ENCODE measurements at places on chromosomes 4 and X.

GRCh38 chr4:182023469-182023868 is 219.7 kb upstream of the TENM3 start:
- no peak for DNase-seq

DNA sequence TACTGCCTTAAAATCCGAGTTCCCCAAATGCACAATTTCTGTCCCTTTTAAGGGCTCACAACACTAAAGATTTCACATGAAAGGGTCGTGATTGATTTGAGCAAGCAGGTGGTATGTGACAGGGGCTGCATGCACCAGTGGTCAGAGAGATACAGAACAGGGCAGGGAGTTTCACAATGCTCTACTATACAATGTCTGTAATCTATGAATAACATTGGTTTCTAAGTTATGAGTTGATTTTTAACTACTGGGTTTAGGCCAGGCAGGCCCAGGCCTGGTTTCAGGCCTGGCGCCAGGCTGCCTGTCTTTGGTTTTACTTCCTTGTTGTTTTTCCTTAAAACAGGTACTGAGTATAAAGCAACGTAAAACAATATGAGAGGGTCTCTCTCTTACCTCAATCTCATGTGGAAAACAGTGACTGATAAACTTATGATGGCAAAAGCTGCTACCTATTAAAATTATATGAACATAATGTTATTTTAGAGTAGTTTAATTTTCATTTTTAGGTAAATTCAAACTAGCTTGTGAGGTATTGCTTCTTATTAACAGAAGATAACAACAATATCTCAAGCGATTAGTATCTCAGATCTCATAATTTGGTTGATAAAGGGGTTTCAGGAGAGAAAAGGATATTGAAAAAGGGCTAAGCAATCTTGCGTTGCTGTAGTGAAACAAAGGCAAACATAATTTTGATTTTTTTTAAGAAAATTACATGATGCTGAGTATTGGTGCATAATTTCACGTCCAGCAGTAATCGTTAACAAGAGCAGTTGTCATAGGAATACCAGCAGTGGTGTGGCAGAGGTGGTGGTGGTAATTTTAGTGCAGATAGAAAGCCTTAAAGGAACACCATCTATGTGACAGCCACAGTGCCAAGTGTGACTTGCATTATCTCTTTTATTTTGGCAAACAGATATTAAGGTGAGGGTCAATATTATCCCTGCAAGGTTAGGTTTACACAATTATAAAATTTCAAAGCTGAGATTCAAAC is 944.4 kb upstream of the GRID2 start:
- no peak for DNase-seq

DNA sequence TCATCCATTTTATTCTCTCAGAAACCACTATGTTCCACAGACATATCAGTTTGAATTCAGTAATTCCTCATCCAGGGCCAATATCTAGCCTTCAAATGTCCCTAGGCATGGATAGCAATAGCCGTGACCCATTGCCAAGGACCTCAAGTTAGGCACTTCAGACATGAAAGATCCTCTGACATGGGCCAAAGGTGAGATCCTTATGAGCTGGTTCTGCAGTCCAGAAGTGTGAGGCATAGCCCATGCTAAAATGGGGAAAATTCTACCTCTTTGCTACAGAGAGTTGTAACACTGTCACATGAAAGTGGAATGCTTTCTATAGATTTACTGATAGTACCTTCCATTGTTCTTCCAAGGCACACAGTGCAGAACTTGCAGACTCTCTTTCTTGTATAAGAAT is 349.7 kb upstream of the GALNT7 start:
- no peak for DNase-seq

DNA sequence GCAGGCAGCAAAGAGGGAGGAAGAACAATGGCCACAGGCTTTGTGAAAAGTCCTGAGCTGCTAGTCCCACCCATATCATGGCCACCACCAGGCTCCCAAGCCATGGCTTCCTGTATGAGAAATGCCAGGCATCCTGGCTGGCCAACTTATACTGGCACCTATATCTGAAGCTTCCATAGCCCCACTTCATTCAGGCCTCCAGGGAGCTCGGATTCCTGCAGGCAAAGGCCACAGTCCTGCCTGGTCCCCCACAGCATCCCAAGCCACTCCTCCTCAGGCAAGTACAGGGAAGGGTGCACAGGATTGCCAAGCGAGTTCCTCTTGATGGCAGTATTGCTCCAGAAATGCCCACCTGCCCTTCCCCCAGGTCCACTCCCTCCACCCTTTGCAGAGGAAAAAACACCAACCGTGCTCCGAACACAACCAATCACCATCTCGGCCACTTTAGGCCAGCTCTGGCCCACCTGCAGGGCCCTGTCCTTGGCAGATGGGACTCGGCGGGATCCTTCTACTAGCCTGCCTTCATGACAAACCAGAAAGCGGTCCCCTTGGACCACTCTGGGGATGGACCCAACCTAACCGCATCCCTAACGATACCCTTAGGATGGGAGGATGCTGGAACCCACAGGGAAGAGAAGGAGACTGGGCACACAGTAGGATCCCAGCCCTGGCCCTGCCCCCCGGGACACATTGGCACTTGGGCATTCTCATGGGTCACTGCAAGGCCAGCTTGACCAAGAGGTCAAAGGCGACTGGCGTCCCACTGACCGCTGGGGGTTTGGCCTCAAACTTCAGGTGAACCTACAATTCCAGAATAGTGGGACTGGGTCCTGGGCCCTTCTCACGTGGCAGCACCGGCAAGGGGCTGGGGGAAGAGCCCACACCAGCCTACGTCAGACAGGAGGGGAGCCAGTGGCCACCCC is 220.4 kb upstream of the AGTR2 start:
- peak; percentile 97 for DNase-seq

- peak; percentile 37 for DNase-seq
These were observed 9.2 kb upstream of the IQSEC2 start for GRCh38 chrX:53290441-53291041.

DNA sequence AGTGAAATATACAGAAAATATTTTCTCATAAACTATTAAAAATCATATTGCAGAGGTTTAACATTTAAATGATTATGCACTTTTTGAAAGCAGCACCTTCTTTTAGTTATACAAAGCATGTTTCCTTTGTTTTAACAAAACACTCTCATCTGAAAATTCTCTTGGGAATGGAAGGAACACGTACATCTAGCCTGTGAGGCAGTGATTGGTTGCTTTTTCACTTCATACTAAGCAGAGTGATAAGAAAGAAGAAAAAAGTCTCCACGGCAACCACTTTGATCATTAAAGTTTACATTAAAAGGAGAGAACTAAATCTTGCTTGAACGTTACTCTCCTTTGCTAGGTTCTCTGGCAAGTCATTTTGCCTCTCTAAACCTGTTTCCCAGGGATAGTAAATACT is 41.7 kb upstream of the H2AZ1 start:
- DNase-seq, result no peak

- peak; percentile 26 for DNase-seq
These were observed 1.1 kb upstream of the TLR3 start for GRCh38 chr4:186067757-186068385.

DNA sequence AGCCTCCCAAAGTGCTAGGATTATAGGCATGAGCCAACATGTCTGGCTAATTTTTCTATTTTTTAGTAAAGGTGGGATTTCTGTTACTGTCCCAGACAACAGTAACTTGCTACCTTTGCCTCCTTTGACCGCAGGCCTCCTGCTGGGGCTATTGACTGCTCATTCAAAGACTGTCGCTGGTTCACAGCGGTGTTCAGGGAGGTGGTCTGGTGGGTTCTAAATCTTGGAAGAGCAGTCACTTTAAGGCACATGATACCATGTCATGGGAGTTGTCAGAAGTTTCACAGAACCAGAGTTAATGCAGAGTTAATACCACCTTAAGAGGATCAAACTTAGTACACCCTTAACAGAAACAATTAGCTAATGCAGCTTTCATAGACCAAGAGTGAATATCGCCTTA is 3.8 kb downstream of the ASMT start:
- no peak for DNase-seq

DNA sequence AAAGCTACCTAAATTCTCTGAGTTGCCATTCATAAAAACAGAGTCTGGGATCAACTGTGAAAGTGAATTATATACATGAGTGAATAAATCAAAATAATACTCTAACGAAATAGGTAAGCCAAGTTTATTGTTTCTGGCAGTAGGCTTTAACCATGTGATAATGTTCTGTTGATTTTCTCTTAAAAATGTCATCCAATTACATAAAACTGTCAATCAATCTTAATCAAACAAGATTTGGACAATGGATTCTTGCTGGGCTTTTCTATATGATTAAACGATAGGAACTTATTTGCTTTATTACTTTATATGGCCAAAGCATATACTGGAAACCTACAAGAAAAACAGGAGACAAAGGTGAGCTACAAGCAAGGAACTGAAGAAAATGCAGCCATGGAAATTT is 148.8 kb downstream of the INPP4B start:
- DNase-seq, result no peak

DNA sequence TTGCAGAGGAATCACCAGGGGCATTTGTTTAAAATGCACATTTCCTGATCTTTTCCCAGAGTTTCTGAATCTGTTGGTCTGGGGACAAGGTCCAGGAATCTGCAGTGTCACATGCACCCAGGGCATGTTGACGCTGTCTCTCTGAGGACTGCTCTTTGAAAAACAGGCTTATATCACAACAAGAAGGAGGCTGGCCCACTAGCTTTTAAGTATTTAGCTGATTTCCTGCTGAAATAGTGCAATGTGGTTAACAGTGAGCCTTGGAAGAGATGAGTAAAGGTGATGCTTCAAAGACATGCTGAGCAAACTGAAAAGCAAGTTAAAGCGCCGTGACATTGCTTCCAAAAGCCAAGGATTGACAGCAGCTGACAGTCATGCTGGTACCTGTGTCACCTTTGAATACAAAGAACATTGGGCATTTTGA is 18.6 kb upstream of the SEPSECS start:
- DNase-seq, result no peak

DNA sequence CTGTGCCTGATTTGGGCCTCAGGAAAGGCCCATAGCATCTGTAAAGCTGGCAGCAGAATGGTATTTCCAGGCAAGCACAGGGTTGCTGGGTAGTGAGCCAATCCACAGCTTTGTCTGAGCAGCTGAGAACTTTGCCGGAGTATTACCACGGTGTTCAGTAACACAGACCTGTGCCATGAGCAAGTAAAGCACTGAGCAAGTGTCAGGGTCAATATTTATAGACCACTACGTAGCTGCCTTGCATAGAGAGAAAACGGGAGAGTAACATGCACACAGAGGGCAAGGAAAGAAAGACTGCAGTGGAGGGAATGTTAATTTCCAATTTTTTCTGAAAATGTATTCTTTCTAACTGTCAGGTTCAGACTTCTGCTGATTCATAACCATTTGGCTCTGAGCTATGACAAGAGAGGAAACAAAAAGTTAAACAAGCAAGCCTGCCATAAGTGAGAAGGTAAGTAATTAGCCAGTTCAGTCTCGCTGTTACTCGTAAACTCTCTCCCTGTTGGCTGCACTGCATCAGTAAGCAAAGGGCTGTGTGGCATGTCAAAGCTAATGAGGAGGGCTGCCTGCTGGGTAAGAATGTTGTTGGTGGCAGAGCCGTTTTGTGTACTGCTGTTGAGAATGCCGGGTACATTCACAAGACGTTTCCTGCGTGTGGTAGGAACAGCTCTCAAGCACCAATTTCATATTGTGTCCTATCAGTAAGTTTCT is 238.1 kb downstream of the BMPR1B start:
- no peak for DNase-seq

DNA sequence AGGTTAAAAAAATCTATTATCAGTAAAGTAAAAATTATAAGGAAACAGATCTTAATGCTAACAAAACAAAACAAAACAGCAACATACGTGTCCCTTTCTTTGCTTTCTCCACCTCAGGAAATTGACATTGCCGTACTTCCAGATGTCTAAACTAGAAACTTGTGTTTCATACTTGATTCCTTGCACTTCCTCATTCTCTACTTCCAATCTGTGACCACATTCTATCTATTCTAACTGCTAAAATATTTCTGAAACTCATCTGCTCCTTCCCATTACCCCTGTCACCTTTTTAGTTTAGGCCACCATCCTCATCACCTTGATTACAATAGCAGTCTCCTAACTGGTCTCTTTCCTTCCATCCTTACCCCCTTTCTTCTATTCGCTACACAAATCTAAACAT is 22.5 kb upstream of the RPA4 start:
- DNase-seq, result no peak

DNA sequence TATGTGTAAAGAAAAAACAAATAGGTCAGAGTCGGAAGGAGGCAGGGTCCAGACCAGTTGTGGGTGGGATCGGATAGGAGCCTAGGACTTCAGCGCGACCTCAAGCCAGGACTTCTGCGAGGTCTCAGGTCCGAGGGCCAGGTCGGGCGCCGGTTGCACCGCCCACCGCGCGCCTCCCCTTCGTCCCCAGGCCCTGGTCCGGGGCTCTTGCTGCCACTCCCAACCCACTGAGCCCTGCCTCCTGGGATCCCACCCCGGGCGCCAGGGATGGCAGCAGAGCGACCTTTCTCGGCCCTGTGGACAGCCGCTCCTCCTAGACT is 12.3 kb downstream of the PITX2 start:
- DNase-seq, result no peak

GRCh38 chr4:24956763-24957162 is 43.9 kb upstream of the CCDC149 start:
- DNase-seq, result no peak

DNA sequence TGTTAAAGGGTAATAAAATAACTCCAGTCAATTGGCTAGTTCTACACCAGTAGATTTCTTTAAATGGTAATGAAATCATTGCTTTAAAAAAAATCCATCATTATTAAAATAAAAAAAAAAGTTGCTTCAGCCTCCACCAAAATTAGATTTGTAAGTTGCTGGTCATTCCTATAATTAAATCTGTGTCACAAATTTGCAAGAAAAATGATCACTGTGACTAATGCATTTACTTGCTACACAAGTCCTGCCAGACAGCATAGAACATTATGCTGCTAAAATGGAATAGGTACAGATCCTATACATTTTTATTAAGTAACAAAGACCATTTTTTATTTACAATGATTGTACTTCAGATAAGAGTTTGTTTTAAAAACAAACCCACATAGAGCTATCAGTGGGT is 85.8 kb downstream of the SLC10A7 start:
- no peak for DNase-seq
